ENCODE measurements at places on chromosomes 6 and 20.

DNA sequence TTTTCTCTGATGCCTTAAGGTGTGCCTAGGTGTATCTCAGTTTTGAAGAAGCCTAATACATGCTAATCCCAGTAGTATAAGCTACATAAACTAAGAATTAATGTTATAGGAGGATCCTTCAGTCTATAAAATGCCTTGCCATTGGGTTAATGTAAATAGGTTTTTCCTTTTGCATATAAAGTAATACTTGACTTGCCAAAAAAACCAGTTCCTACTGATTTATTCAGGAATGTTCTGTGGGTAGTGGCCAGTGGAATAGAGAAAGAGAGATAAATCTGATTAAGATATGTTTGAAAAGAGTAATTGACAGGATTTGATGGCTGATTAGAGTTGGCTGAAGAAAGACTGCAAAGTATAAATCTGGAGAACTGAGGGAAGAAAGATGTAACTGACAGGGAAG is 273.4 kb downstream of the ZFAND3 start:
- no peak for DNase-seq

DNA sequence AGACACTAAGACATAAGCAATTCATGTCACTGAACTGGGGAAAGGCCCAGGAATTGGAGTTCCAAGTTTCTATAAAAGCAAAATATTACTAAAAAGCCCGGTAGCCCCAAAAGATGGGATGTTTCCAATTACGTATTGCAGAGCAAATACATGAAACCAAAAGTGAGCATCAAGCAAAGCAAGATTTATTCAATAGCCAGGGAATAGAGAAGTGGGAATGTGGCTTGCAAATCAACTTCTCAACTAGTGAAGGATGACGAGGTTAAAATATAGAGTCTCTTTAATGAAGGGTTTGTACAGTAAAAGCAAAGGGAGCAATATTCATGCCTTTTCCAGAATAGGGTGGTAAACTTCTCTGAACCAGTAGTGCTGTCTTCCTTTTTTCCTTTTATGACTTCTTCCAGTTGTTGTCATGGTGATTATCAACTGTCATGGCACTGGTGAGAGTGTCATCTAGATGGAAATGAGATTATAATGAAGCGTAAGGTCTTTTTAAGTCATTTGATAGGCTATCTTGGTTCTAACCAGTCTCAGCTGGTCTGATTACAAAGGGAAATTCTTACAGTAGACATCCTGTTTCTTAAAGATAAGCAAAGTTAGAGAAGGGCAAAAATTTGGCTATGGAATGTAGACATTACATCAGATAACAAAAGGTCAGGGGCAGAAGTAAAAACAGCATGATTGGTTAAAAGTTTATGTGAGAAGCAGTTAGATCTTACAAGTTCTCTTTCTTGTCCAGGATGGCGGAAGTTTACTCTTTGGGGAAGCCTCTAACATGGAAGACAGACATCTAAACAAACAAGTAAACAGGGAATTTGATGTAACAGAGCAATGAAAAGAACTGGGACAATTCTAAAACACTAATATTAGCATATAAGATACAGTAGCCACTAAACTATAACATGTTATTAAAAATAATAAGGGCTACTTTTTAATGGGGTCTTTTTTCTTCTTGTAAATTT is 96.9 kb downstream of the TBX18 start:
- DNase-seq, result no peak

GRCh38 chr20:12413116-12413515 is 495.4 kb downstream of the BTBD3 start:
- DNase-seq, result no peak

DNA sequence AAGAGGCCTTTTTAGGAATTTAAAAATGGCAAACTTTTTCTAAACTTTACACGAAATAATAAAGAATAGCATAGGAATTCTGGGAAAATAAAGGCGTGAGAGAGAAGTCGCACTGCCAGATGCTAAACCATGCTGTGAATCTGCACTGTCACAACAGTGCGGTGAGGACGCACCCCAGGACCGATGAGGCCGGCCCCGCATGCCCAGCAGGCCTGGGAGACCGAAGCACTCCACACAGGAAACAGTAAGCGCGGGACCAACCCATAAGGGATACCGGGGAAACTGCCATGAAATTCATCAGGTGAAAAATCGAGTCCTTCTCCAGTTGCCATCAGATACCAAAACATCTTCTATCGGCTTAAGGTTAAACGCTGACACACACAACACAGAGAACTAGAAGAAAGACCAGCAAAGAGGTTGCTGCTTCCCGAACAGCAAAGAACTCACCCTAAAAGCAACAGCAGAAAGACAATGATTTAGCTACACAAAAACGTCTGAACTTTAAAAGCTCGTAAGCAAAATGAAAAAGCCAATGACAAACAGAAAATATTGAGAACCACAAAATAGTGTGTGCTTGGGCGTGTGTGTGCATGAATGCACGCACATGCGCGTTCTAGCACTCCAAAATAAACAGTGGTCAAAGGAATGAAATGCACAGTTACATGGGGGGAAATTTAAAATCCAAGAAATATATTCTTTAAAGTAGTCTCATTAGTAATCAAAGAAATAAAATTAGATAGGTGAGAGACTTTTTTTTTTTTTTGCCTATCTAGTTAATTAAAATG is 15.4 kb downstream of the RAMACL start:
- no peak for DNase-seq

DNA sequence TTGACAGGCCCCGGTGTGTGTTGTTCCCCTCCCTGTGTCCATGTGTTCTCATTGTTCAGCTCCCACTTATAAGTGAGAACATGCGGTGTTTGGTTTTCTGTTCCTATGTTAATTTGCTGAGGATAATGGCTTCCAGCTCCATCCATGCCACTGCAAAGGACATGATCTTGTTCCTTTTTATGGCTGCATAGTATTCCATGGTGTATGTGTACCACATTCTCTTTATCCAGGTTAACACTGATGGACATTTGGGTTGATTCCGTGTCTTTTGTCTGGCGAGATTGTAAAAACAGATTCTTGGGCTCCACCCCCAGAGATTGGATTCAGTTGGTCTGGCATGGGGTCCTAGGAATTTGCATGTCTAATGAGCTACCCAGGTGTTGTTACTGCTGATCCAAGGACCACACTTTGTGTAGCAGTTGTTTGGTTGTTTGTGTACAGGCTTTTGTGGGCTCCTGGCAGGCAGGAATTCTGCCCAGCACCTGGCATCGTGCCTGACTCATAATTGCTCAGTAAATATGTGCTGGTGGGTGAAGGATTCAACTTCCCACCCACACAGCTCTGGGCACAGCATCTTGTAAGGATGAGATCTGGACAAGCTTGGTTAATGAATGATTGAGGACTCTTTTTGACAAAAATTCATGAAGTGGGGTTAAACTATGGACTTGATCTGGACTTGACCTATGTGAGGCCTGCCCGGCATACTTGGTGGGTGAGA is 5.2 kb downstream of the TOX2 start:
- no peak for DNase-seq

- no peak for DNase-seq
These were observed 50.3 kb upstream of the GFRAL start for GRCh38 chr6:55276745-55277530.

DNA sequence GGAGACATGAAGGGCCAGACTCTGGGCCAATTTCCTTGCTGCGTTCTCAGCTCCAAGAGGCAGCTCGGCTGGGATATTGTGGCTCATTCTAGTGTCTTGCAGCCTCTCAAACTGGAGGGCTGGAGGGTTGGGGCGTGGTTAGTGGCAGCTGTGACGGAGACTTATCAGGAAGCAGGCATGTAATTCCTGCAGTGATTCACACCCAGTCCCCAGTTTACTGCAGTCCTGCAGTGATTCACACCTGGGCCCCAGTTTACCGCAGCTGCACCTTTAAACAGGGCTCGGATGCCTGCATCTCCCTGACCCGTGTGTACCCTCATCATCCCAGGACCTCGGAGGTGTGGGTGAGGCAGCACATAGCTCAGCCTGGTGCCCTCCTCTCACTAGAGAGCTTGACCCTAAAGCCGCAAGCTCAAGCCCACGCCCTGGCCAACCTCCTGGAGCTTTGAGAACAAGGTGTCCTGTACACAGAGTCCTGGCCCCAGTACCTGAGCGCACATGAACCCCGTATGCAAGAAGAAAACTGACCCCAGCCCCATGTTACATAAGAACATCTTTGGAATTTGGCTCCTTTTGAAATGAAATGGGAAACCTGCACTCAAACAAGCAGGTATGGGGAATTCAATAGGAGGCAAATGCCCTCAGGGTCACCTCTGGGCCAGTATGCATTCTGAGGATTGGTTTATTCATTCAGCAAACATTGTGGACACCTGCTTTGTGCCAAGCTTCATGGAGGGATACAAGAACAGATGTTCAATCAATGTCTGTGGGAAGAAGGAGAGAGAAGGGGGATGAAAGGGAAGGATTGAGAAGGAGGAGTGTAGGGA is 55.3 kb upstream of the FAM83D start:
- DNase-seq, result peak; percentile 66

- DNase-seq, result no peak
These were observed 52.0 kb downstream of the HIVEP1 start for GRCh38 chr6:12064131-12064530.

DNA sequence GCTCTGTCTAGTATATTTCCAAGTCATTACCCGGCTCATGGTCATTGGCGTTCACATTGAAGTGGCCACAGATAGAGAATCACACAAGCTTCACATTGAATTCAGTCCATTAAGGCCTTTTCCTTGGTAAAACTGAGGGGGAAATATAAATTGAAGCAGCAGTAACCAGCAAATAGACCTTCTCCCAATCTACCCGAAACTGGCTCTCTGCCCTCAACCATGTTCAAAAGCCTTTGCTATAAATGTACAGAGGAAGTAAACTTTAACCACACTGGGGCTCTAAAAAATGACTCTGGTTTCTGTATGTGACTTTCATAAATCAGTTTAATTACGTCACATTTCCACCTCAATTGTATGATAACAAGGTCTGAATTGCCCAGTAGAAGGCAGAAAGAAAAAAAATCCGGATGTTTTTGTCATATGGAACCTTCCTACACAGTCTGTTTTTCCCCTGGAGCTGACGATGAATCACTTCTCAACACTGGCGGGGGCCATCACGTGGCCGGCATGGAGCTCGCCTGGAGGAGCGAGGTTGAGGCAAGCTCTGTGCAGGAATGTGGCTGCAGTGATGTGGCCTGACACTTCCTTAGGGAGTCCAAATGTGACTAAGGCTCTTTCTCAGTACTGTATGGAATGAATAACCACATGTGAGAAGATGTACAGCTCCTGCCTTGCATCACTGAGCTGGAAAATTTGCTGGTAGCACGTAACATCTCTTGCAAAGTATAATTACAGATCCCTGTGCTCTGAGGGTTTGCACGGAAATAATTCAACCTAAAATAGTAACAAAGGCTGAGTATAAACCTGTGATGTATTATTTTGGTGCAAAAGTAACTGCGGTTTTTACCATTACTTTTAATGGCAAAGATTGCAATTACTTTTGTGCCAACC is 58.6 kb upstream of the SNX9 start:
- DNase-seq, result peak; percentile 84

- no peak for DNase-seq
These were observed 44.5 kb downstream of the ARID1B start for GRCh38 chr6:156821707-156822106.

Measured in activated CD4-positive, alpha-beta T cell treated with anti-CD3 and anti-CD28 coated beads, Interleukin-2, amount 50 U/mL, for 48 hours (primary cell).